CD4-positive, alpha-beta T cell treated with Interleukin-4 for 1 hour (primary cell): ENCODE measurements at places on chromosomes 2 and 18.

DNA sequence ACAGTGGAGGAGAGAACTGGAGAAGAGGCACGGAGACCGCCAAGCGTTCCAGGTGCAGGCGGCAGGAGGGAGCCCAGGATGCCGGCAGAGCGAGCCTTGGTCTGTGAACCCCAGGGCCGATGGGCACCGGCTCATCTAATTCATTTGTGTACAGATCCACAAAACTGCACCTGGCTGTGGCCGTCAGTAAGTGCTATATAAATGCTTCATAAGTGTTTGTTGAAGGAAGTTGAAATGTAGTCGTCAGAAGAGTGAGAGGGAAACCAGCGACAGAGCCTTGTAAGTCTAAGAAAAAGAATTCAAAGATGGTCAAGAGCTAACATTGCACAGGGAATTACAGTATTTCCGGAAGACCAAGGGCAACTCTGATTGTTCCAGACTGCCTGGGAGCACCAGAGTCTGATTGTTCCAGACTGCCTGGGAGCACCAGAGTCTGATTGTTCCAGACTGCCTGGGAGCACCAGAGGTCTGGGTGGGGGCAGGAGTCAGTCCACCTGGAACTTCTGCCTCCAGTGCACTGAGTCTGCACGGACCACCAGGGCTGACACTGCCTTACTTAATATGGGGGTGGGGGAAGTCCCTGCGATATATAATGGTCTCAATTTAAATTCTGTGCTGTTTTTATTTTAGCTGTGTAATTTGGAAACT, 112.3 kb downstream of the BCL2 start:
- DNase-seq, result no peak

- DNase-seq, result peak; percentile 54
Observed at GRCh38 chr2:232444409-232445148, 11.4 kb upstream of the ALPI start.

GRCh38 chr18:42746794-42747193, 368.7 kb downstream of the RIT2 start:
- DNase-seq, result no peak

GRCh38 chr2:141728886-141729285, 401.9 kb downstream of the LRP1B start:
- no peak for DNase-seq

DNA sequence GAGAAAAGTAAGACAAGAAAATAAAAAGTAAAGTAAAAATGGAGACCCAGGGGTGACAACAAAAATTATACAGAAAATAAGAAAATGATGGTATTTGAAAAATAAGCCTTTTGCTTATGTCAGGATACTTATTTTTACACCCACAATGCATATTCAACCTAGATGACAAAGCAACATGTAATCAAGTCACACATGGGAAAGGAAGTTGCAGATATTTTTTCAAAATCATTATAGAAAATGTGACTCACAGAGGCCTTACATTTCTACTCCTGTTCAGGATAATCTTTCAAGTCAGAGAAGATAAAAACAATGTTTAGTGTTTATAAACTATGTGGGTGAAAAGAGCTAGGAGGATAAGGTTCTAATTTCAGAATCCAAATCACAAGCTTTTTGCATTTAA, 275.3 kb upstream of the UBE2E3 start:
- no peak for DNase-seq

DNA sequence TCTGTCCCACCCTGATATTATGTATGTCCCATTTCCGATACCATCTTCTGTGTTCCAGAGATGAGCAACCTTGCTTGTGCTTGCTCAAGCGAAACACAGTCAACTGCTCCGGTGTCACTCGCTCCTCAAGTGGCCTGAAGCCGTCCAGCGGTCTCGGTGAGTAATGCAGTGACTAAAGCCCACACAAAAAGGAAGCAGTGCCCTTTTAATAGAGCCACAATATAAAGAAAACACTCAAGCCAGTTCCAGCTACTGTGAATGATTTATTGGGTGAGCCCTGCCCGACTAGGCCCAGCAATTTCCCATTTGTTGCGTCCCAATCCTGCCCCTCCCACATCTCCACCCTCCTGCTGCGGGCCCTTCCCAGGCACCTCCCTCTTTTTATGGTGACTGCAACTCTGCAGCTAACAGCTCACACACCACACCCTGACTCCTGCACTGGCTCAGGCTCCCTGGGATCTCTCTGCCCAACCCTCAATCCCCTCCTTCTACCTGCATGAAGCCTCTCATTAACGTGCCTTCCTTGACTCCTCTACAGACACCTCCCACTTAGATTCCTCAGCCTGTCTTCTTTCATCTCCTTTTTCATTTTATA, 44.2 kb upstream of the DSC1 start:
- peak; percentile 53 for DNase-seq

DNA sequence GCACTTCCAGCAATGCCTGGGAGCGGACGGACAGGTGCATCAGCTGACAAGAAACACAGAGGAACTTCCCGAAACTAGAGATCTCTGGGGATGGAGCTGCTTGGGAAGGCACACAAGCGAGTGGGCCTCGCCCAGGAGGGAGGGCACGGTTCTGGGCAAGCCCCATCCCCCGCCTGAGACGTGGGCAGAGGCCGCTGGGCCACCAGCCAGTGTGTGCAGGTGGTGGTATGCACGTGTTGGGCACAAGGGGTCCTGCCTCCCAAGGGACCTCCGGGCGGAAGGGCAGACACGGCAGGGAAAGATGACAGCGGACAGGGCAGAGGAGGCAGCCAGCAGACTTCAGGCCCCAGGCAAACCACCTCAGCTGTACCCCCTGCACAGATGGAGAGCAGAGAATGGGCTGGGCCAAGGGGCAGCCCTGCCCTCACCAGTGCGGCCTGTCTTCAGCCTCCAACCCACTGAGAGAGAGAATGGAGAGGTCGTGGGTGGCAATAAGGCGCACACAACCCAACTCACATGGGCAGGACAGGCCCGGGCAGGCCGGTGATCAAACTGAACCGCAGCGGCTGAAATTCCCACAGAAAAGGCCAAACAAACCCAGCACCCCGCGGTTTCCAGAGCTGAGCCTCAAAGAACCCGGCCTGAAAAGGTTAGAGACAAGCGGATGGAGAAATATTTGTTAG, 51.2 kb downstream of the HDAC4 start:
- no peak for DNase-seq

GRCh38 chr18:47944972-47945852, 14.8 kb upstream of the SMAD2 start:
- no peak for DNase-seq

DNA sequence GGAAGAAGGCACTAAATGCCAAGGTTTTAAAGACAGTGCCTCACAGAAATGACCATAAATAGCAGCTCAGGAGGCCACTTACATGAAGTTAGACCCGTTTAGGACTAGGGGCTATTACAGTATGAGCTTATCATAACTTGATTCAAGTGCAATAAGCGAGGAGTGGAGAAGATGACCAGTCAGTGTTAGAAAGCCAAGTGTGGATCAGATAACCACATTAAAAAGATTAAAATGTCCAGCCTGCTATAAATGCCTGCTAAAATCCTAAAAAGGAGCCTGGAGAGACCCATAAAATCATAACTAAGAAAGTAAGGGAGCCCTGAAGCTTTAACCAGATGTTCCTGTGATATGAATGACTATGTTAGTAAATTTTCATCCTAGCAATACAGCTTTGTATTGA, 117.5 kb upstream of the ZNF521 start:
- DNase-seq, result no peak
